ENCODE measurements at places on chromosomes 13 and 19.

DNA sequence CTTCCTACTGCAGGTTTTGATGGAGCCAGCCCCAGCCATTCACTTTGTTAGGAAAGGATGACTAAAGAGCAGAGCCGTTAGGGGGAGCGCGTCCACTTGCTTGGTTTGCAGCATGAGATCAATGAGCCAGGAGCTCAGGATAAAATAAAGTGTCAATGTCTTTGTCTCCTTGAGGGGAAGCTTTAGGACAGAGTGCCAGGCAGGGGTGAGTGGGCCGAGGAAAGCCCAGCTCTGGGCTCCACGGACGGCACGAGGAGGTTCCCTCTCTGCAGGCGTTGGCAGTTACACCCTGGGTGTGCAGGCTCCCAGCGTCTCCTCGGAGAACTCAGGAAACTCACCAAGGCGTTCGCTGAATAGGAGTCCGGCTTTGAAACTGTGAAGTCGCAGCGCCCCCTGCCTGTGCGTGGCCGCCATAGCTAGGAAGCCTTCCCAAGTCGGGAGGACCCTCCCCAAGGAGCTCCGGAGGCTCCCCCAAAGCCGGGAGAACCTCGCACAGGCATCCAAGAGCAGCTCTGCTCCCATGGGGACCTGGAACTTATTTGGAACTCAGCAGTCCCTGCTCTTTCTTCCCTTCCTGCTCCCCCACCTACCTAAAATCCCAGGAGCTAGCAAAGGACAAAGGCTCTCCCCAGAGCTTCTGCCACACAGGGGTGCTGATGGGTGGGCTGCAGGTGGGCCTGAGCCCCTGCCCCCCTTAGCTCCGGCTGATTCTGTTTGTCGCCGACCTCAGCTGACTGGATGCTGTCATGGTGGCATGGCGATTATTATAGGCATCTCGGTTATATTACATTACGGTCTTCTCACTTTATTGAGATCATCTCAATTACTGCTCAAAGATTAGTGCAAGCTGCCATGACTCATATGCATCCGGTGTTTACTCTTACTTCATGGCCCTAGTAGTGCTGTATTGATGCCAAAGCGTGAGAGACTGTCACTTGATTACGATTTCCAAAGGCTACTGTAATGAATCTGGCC, 34.4 kb downstream of the GSX1 start:
- DNase-seq, result peak; percentile 90

GRCh38 chr19:50155520-50156109, 7.5 kb downstream of the IZUMO2 start:
- DNase-seq, result no peak

- peak; percentile 20 for DNase-seq
Observed at GRCh38 chr13:42990291-42991232, 1.5 kb downstream of the EPSTI1 start.

DNA sequence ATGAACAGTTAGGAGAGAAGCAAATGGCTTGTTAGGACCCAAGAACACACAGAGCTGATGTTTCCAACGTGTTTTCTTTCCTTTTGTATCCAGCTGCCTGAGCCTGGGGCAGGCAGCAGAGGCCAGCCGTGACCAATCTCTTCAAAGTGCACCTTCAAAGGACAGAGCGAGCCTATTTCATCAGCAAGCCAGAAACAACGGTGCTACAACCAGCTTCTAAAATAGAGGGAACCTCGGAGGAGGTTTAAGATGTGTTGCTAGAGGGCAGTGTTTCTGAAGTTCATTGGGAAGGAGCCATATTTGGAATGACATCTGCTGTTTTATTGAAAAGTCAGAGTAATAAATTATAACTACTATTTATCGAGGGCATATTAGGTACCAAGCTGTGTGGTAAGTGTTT, 56.2 kb upstream of the RFC3 start:
- no peak for DNase-seq

DNA sequence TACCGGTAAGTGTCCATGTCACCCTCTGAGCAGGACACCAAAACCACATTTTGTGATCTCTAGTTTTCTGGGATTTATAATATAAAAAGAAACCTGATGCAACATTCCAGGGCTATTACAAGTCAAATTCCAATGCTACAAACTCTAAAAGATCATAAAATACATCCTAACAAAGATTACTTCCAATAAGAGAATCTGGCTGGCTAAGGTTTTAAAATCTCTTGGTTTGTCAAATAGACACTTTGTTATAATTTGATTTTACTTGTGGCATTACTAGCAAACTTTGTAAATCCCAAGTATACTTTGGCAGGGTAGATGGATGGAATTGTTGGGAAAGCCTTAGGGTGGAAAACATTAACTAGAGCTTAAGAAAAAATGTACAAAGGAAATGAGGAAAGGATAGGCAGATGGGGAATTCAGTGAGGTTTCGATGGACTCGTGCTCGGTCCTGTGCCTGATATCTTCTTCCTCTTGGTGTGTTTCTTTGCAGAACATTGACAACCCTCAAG, 74.0 kb upstream of the POMP start:
- DNase-seq, result no peak

DNA sequence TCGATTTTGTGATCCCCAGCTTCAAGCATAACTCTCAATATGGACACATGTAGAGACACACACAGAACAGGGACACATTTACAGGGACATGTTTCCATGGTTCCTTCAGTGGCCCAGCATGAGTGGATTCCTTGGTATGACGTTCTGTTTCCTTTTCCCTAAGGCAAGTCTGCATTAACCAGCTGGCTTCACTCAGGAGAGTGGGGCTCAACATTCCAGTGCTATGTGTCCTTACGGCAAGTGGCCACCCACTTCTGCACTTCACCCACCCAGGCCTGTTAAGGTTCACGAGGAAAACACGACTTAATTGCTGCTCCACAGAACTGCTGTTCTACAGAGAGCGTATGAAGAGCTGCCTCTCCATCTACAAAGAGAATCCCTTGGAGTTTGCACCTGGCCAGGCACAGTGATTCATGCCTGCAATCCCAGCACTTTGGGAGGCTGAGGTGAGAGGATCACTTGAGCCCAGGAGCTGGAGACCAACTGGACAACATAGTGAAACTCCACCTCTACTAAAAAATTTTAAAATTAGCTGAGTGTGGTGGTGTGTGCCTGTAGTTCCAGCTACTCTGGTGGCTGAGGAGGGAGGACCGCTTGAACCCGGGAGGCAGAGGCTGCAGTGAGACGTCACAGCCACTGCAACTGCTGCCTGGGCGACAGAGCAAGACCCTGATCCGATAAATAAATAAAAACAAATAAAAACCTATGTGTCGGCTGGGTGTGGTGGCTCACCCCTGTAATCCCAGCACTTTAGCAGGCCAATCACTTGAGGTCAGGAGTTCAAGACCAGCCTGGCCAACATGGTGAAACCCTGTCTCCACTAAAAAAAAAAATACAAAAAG, 32.5 kb downstream of the BRD4 start:
- DNase-seq, result no peak

- DNase-seq, result no peak
Observed at GRCh38 chr19:18401580-18402112, 4.2 kb upstream of the LRRC25 start.

DNA sequence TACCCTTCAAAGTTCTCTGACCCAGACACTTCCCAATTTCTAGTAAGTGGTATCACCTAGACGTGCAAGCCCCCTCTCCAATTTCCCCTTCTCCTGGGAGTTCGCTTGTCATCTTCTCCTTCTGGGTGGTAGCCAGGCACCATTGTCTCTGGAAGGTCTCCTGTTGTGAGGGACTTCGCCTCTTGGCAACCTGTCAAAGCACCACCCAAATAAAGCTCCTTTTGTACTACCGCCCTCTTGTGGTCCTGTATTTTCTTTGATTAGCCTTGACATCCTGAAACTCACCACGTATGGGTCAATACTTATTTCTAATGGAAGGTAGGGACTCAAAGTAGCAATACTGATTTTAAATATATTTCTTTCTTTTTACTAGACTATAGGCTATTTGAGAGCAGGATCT, 8.2 kb downstream of the GPC5 start:
- DNase-seq, result no peak

- DNase-seq, result no peak
Observed at GRCh38 chr13:58620176-58620575, 988.6 kb downstream of the PCDH17 start.

GRCh38 chr13:75554981-75555380, 5.4 kb downstream of the UCHL3 start:
- DNase-seq, result no peak

Data from right kidney (tissue), 9 donors.